ENCODE measurements at places on chromosomes 3 and 15.

DNA sequence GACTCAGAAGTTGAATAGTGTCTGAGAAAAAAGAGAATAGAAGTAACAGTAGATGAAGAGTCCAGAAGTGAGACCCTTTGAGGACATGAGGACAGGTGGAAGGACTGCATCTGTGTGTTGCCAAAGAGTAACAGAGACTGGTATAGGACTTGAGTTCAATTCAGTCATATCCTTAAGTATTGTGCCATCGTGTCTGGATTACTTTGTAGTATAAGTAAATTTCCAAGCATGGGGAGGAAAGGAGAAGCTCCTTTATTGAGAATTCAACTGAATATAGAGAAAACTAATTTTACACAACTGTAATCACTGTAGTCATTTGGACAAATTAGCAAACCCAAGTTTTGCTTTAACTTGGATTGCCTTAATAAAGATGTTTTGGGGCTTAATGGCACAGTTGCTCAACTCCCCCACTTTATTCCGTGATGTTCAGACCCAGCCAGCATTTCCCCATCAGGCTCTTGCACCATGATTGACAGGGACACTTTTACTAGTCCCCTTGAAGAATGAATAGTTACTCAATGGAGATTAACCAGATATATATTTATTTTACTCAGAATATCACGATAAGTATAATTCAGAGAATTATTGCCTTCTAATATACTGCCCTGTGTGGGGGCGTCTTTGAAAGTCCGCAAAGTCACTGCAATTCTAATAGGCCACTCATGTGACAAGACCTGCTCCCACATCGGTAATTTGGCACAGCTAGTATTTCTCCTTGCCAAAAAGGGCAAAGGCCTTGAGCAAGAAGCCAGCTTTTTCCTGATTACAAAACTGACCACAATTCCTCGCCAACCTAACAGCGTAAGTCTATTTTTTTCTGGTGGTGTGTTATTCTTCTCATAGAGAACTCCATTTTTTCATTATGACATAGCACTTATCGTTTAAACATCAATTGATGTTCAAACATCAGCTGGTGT lies 61.3 kb downstream of the PPARG start:
- no peak for DNase-seq

DNA sequence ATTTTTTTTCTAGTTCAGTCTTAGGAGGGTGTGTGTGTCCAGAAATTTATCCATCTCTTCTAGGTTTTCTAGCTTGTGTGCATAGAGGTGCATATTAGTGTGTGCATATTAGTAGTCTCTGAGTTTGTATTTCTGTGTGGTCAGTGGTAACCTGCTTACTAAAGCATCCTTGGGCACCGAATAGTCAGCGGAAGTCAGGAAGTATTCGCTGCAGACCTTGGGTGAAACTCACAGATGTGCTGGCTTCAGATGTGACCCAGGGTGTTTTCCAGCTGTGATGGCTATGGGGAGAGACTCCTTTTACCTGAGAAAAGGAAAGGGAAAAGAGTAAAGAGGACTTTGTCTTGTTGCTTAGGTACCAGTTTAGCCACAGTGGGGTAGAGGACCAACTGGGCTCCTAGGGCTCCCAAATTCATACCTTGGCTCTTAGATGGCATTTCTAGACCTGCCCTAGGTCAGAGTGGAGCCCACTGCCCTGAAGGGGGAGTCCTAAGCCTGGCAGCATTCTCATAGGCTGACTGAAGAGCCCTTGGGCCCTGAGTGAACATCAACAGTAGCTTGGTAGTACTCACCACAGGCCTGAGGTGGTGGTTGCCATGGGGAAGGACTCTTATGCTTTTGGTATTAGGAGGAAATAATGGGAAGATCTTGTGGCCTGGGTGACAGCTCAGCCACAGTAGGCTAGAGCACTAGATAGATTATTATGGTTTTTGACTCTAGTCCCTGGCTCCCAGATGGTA lies 286.0 kb upstream of the ZPLD1 start:
- DNase-seq, result no peak

GRCh38 chr15:62824111-62825015 lies 218.2 kb upstream of the TPM1 start:
- DNase-seq, result no peak

- no peak for DNase-seq
Observed at GRCh38 chr3:150803440-150803985, 40.5 kb upstream of the SIAH2 start.

DNA sequence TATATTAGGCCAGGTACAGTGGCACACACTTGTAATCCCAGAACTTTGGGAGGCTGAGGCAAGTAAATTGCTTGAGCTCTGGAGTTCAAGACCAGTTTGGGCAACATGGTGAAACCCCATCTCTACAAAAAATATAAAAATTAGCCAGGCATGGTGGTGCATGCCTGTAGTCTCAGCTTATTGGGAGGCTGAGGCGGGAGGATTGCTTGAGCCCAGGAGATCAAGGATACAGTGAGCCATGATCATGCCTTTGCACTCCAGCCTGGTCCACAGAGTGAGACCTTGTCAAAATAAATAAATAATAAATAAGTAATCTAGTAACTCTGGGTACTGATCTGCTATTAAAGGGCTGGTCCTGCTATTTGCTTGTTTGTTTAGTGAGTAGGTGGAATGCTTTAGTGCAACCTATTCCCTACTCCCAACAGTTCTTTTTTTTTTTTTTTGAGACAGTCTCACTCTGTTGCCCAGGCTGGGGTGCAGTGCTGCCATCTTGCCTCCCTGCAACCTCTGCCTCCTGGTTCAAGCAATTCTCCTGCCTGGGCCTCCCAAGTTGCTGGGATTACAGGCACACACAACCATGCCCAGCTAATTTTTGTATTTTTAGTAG lies 9.1 kb upstream of the INO80 start:
- DNase-seq, result no peak

- DNase-seq, result no peak
Observed at GRCh38 chr15:75126864-75127580, 74.7 kb upstream of the C15orf39 start.

DNA sequence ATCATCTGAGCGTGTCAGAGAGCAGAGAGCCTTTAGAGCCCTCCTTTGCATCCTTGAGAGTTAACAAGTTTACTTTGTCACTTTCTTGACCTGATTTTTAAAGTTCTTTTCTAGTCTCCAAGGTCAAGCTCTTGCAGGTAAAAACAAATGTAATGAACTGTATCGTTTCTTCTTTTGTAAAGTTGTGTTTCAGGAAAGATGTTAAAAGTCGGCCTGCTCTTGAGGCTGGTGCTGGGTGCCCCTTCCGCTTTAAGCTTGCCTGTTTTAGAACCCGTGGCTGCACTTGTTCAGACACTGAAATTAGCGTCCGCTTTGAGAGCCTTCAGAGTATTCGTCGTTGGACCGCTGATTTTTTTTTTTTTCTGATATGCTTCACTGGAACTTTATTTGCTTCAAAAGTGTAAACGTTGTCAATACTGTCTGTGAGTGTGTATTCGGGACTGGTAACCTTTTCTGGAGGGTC lies 52.6 kb upstream of the ULK4 start:
- DNase-seq, result no peak

DNA sequence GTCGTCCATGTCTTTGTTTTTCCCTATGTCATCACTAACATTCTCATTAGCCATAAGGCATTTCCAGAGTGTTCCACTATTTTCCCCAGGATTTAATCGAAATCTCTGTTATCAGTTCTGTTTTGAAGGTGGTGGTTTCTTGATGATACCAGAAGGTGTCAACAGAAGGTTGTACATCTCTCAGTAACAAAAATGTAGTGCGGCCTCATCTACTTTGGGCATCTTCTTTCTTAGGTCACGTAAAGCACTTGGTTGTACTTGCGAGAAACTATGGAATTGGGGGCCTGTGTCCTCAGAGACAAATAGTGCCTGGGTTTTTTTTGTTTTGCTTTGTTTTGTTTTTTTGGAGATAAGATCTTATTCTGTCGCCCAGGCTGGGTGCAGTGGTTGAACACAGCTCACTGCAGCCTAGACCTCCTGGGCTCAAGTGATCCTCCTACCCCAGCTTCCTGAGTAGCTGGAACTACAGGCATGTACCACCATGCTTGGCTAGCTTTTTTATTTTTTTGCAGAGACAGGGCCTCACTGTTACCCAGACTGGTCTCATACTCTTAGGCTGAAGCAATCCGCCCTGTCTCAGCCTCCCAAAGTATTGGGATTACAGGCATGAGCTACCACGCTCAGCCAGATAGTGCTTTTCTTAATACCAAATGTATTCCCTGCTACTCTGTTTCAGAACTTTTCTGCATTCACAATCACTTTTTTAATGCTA lies 61.2 kb upstream of the FURIN start:
- no peak for DNase-seq

- no peak for DNase-seq
Observed at GRCh38 chr3:5058471-5058951, 63.6 kb upstream of the ARL8B start.

- no peak for DNase-seq
Observed at GRCh38 chr15:97712530-97712929, 248.0 kb upstream of the ARRDC4 start.

DNA sequence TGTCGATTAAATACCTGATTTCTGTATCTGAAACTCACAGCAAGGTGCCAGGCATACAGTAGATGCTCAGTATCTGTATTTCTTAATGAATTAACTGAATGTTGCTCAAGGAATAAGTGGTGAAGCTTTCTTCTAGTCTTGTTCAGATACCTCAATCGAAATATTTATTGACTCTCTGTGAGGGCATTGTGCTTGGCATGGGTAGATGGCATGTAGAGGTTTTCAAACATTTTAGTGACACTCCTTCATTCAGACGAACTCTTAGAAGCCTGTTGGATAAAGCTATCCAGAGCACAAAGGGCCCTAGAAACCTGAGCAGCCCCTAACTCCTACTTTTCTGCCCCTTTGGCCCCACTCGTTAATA lies 369 bp upstream of the SNX1 start:
- no peak for DNase-seq

DNA sequence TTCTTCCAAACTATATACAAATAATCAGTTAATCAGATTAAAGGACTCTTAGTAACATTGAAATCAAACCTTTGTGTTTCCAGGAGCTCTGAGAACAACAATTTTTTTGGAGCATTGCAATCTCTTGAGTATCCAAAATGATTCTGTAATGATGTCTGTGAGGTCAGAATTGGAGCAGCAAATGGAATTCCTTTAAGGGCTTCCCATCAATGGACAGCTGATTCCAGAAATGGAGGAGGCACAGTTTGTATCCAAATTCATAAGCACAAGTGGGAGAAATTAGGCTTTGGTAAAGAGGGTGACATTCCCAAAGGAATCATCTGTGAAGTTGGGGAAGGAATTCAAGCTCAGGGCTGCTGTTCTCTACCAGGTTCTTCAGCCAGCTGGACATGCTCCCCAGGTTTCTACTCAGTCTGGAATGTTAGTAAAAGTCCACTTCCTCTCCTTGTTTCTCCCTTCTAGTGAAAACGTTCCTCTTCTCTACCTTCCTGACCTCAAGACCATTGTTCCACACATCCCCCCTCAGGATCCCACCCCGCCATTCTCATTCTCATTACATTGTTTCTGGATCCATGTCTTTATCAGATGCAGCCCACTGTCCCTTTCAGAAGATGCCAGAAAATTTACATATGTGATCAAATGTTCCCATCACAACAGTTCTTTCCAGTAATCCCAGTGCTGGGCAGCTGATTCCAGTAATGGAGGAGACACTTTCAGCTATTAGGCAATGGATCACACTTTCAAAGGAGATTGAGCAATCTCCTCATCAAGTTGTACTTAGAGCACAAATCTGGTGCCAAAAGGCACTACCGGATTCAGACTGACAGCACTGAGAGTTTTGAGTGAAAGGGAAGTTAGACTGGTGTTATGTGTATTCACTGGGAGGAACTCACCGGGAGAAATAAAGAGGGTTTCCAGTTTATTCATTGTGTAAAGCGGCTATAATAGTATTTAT lies 391.3 kb upstream of the TPRG1 start:
- no peak for DNase-seq

DNA sequence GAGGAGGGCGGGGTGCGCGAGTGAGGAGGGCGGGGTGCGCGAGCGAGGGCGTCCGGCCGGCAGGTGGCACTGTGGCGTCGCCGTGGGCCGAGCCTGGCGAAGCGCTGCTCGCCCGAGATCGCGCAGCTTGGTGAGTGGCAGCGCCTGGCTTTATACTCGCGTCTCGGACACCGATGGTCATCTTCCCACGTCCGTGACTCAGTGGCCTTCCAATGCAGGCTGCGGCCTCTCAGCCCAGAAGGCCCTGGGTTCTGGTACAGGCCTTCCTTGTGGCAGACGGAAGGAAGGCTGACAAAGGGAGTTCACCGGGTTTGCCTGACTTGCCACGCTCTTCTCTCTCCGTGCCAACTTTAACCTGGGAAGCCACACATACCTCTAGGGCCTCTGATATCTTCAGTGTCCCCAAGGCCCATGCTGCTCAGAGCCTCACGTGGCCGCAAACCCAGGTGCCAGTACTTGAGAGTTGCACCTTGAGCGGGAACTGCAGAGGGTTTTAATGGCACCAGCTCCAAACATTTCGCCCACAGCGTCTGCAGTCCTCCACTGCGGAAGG lies 195.3 kb upstream of the LYSMD4 start:
- DNase-seq, result peak; percentile 31

- DNase-seq, result no peak
Observed at GRCh38 chr3:53236112-53236841, 19.5 kb downstream of the TKT start.

DNA sequence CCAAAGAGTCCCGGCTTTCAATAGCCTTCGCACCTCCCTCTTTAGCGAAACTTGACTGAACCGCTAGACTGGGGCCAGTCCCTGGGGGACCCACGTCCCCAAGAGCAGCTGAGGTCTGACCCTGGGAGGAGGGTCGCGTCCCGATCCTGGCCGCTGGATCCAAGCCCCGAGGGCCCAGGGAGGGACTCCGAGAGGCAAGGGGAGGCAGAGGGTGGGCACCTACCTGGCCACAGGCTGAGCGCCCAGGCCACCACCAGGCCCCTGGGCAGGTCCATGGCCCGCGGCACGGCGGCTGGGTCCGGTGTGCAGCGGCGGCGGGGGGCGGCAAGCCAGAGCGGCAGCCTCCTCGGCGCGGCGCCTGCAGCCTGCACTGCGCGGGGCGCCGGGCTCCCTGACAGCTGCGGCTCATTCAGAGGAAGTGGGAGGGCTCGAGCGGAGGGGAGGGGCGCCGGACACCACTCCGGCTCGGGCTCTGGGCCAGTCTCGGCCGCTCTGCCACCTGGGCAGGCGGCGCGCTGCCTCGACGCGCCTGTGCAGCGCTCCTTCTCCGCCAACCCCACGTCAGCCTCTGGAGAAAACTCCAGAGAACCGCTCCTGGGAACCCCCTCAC lies at the start of gene ITGA11:
Gene ITGA11, minus strand, starts transcription at position 372 of the 610 bp plus-strand sequence. Its CDS starts 97 bp downstream, at position 275.
- peak; percentile 39 for DNase-seq

DNA sequence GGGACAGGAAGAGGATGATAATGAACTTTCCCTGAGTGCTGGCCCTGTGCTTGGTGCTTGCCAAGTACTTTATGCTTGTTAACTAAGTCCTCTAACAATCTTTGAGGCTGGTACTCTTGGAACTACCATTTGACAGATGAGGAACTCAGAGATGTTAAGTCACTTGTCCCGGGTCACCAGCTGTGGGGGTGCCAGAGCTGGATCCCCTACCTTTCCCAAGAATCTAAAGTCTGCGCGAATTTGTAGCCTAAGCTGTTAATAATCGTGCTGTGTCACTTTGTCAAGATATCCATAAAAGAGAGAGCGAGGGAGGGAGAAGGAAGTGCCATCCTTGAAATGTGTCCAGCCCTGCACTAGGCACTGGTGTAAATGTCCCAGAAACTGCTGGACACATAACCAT lies 19.0 kb upstream of the ACOX2 start:
- DNase-seq, result no peak

Data from NCI-H1092 (cell line).